ENCODE measurements at places on chromosomes 3 and 15.

GRCh38 chr3:197874064-197874463, 75.9 kb upstream of the RPL35A start:
- no peak for ATAC-seq

DNA sequence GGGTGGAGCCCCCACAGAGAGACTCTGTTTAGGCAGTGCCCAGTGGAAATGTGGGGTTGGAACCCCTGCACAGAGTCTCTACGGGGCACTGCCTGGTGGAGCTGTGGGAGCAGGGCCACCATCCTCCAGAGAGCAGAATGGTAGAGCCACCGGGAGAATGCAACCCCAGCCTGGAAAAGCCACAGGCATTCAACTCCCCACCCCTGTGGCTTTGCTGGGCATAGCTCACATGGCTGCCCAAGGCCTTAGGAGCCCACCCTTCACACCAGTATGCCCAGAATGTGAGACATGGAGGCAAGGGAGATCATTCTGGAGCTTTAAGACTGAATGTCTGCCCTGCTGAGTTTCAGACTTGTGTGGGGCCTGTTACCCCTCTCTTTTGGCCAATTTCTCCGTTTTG, 19.0 kb upstream of the CHCHD6 start:
- ATAC-seq: no peak

GRCh38 chr3:21750831-21751391, at the start of gene ZNF385D:
Gene ZNF385D (minus strand): TSS chr3:21751210. CDS start chr3:21750916, 294 bp downstream.
- peak; percentile 85 for ATAC-seq

- ATAC-seq: peak; percentile 87
These were observed at the start of gene ACTC1 for GRCh38 chr15:34795267-34796081. Gene ACTC1 (minus strand): TSS chr15:34795549. CDS start chr15:34794808, 741 bp downstream.

GRCh38 chr15:78788016-78788660, 23.1 kb downstream of the ADAMTS7 start:
- no peak for ATAC-seq

DNA sequence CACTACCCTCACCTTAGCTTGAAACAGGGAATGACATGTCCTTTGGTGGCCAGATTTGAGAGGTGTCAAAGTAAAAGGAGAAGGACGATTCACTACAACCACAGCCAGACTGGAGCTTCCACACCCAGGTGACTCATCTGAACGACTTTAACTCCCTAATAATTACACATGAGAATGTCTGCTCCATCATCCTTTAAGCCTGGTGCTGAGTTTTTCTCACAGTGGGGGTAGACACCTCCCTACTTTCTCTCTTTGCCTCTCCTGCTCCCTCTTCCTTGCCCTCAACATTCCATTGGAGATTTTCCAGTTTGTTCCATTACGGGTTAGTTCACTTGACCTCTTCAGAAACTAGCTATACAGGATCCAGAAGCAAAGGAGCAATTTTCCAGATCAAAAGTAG, 154.3 kb upstream of the BHLHE40 start:
- no peak for ATAC-seq
